ENCODE measurements at places on chromosomes 7 and 10. TPM values are rescaled to one million over a fixed set of nuclear protein-coding genes. Genes with fewer than 3 reads are reported as not detected.

Gene COL28A1
- 3.6 TPM for total RNA-seq

Gene LRRC61
- total RNA-seq, result 5.7 TPM

Gene PDK4
- 528 TPM for total RNA-seq

DNA sequence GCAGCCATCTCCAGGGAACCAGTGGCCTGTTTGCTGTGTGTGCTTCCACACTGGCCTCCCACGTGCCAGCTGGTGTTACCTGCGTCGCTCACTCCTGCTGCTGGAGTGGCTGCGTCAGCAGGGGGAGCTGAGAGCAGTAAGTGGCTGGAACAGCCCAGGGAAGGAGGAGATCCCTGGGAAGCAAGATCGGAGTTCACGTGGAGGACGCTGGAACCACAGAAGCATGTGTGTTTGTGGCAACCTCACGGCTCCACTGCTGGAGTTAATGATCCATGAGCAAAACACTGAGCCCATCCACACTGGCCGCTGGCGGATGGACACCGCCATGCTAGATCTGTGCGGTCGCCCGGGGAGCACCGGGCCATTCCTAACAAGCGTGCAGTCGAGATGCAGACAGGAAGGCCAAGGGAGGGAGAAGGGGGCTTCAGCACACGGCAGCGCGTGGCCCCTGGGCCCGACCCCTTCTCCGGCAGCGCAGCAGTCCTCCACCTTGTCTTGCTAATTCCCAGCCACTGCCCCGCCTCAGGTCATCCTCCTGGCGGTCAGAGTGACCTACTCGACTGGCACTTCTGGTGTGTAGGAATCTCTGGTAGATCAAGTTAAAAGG, 68.5 kb upstream of the EEPD1 start:
- peak; percentile 37 for DNase-seq

GRCh38 chr7:117076426-117076943, 123.2 kb downstream of the ST7 start:
- DNase-seq, result peak; percentile 49

DNA sequence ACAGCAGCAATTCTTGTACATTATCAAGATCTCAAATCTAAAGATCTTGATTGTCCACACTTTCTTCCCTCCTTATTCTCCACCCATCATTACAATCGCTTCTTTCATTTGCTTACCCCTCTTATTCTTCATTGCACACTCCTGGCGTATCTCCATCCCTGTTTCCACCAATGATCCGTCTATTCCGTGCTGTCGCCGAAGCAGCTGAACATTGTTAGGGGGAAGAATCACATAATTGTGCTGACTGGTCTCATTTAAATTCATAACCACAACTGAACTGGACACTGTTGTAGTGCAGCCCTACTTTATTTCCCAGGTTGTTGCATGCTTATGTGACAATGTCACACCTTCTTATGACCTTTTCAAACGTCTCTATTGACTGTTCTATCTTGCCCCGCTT, 18.9 kb upstream of the NRP1 start:
- DNase-seq, result no peak

DNA sequence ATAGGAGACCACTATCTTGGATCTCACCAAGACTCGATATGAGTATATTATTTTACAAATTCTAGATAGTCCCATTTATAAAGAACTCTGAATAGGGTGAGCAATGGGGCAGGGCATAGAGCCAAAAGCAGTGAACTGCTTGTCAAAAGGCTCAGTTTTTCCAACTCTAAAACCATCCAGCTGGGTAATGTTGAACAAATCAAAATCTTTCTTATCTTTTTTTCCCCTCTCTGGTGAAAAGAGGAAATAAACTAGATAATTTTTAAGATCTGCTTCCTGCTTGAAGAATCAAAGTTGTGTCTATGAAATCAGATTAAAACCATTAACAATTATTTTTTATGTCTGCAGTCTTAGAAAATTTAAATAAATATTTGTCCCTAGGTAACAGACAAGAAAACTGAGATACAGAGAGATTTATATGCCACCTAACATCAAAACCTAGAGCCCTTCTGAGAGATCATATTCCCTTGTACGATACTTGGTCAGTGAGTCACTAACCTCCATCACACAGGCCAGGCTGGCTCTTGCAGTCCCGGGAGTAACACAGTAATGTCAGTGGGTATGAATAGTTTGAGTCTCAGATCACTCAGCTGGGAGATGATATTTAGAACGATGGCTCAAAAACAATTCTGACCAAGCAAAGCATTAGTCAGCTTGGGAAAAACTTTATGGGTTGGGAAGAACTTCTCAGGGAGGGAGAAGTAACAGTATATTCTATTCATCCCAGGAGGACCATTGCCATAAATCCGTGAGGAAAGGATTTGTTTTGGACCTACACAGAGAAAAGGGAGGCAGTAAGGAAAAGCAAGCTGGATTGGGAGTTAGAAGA, 178.8 kb downstream of the REEP3 start:
- peak; percentile 77 for DNase-seq

GRCh38 chr10:92385831-92386230, 94.9 kb downstream of the MARCHF5 start:
- no peak for DNase-seq

DNA sequence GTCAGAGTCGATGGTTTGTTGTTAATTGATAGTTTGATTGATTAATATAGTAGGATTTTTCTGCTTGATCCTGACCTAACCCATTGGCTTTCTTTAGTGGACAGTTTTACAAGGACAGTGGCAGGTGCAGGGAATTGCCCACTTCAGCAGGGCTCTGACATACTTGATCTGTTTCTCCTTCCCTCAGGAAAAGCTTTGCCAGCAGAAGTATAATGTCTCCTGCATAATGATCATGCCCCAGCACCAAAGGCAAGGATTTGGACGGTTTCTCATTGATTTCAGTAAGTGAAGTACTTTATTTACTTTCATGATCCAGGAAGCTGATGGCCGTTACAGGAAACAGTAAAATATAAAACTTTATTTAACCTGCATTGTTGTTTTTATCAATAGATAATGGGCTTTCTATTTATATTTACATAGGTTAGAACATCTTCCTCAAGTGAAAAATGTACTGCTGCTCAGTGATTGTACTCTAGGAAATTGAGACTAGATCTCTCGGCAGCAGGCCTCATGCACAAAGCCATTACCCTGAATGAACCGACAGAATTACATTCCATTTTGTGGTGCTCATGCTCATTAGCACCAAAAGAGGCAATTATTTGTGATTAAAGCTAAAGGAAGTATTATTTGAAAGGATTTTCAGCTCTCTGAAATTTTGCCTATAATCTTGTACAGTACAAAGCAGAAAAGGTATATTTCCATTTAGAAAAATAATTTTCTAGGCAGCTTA, 122.5 kb upstream of the SAMD8 start:
- no peak for DNase-seq

- no peak for DNase-seq
Measured at GRCh38 chr10:124977161-124977560, 35.2 kb downstream of the ZRANB1 start.

DNA sequence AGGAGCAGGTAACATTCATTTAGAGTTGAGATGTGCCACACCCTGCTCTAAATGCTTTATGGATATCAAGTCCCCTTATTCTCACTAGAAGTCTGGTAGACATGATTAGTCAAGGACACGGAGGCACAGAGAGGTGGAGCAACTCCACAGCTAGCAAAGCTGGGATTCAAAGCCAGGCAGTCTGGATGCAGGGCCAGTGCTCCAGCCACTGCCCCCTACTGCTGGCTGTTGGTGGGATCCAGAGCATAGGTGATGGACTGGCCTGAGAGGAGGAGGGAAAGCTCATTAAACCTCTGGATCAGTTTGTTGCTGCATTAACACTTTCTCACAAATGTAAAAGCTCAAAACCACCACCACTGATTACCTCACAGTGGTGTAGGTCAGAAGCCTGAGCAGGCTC, 22.6 kb upstream of the KBTBD2 start:
- no peak for DNase-seq

DNA sequence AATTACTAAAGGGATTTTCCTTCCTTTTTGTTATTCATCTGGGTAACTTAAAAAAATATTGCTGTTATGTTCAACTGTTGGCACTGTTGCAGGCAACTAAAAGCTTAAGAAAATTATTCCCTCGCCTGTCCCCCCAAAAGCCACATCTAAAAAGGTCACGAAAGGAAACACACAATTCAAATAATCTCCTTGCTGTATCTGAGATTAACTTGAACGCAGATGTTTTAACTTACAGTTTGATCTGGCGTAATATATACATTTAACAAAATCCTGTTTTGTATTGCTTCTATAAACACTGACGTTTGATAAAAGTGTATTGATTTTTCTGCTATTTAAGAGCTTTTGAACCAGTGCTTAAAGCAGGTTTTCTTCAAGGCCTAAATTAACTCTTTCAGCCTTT, 432.1 kb downstream of the SUGCT start:
- no peak for DNase-seq

Measured in left cardiac atrium (tissue), 4 donors.